ENCODE measurements at places on chromosomes 7 and 10.

DNA sequence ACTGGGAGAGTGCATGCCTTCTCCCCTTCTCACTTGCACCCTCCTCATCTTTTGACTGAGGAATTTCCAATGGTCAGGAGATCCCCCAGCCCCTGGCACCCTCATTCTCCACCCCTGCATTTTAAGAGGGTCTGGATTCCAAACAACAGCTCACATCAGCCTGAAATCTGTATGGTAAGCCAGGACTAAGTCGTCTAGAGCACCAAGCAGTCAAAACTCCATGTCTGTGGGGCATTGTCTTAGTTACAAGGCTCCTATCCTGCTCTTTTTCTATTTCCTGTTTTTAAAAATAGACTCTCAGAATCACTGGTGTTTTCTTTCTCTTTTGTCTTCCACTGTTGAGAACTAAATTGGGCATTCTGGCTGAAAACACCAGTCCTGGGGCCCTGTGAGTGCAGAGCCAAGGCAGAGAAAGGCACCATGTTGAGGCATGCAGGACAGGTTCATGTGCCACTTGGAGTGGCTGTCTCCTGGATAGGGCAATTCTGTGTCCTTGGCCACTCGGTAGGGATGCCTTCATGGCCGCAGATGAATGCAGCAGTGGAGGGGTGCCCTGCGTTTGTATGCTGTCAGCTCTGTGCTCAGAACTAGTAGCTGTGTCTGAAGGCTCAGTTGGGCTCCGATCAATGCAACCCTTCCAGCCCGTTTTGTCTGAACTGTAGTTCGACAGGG, 216.6 kb upstream of the YAE1 start:
- no peak for DNase-seq

DNA sequence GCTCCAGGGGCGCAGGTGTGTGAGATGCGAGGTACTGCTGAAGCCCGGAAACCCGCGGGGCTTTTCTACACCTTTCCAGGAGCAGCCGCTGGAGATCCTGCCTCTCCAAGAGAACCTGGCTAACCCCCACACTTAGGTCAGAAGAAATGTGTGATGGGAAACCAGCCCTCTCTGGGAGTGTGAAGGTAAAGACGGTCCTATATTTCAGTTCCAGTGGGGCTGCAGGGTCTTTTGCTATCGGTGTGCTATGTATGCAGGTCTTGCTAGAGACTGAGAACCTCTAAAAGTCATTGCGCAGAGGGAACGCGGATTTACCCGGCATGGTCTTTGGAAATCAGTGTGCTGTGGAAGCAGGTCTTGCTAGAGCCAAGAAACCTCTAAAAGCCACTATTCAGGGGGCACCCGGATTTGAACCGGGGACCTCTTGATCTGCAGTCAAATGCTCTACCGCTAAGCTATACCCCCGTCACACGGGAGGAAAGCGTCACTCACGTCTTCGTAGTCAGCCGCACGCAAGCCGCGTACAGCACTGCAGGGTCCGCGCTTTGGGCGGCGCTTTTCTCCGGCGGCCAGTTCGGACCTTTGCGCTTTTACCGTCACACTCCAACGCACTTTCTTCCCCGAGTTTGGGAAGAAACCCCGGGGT, 46.0 kb downstream of the ZNF777 start:
- DNase-seq = peak; percentile 68

DNA sequence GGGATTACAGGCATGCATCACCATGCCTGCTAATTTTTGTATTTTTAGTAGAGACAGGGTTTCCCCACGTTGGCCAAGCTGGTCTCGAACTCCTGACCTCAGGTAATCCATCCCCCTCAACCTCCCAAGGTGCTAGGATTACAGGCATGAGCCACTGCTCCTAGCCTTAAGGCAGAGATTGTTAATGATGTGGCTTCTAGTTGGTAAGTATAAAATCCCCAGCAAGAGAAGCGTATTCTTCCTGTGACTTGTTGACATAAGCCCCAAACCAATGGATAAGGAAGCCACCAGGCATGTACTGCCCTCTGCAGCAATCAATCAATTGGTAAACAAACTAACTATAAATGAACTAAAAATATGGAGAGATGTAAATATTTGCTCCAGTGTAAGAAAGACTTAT, 41.2 kb downstream of the REEP3 start:
- DNase-seq = no peak

DNA sequence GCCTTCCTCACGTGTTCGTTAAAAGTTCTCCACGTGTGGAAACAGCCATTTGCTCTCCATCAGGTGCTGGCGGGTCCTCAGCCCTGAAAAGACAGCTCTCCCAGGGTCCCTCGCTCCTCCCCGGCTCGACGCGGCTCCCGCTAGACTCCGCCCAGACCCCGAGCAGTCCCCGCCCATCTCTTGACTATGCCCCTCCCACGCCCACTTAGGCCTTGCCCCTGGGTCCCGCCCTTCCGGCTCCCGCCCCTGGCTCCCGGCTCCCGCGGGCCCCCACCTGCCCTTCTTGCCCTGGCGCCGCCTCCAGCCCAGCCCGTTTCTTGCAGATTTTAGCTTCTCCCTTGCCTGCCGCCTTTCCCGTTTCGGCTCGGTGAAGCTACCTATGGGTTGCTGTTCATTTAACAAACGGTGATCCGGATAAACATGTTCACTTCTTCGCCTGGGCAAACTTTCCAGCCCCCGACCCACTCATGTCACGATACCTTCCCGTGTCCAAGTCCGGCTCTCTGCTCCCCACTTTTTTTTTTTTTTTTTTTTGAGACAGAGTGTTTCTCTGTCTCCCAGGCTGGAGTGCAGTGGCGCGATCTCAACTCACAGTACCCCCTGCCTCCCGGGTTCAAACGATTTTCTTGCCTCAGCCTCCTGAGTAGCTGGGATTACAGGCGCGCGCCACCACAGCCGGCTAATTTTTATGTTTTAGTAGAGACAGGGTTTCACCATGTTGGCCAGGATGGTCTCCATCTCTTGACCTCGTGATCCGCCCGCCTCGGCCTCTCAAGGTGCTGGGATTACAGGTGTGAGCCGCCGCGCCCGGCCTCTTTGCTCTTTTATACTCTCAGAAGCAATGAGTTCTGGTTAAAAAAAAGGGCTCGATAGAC, 830 bp upstream of the ZNF438 start:
- DNase-seq = peak; percentile 96

GRCh38 chr7:47304727-47305719, 276.9 kb downstream of the TNS3 start:
- DNase-seq = no peak

- no peak for DNase-seq
These were observed 65.5 kb downstream of the PYROXD2 start for GRCh38 chr10:98349508-98349922.

GRCh38 chr10:121058082-121058481, 206.9 kb downstream of the WDR11 start:
- DNase-seq = no peak

- DNase-seq = no peak
These were observed 17.4 kb downstream of the KPNA7 start for GRCh38 chr7:99190359-99191009.

GRCh38 chr7:123715198-123715597, 33.6 kb downstream of the WASL start:
- no peak for DNase-seq

GRCh38 chr10:27746397-27747095, 927 bp upstream of the MKX start:
- no peak for DNase-seq

DNA sequence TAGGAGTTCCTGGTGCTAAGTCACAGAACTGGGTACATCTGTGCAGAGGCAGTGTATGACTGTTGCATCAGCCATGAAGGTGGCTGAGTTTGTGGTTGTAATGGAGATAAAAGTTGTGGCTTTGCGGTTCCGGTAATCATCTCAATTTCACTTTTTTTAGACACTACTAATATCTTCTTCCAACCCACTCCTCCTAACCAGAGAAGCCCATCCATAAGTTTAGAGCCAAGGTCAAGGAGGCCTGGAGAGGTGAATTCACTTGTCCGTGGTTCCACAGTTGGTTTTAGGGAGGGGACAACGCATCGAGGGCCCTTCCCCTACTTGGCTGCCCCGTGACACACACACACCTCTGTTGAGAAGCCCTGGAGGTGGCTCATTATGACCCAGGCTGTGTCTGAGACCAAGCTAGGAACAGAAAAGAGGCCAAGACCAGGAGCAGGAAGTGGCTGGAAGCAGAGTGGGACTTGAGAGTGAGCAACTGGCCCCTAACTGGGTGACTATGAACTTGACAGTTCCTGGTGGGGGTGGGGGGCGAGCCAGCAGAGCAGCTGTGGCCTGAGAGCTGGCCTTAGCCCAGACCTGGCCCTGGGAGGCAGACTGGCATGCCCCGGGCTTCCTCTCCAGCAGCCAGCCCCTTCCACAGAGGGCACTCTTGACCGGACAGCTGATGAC, 66.8 kb upstream of the COL13A1 start:
- no peak for DNase-seq

DNA sequence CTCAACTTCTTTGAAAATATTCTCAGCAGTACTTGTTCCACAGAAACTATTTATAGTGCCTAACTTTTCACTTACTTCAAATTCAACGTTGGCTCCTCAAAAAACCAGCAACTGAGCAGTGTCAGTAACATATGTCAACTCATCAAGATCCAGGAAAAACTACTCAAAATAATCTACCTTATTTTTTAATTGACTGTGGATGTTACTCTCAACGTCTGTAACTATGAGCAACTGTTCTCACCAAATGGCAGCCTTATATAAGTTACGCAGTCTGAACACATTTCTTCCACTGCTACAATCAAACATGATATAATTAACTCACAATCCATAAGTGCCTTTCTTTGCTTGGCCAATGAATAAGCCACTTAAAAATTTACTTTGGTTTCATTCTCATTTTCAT, 77.8 kb downstream of the SP8 start:
- no peak for DNase-seq

DNA sequence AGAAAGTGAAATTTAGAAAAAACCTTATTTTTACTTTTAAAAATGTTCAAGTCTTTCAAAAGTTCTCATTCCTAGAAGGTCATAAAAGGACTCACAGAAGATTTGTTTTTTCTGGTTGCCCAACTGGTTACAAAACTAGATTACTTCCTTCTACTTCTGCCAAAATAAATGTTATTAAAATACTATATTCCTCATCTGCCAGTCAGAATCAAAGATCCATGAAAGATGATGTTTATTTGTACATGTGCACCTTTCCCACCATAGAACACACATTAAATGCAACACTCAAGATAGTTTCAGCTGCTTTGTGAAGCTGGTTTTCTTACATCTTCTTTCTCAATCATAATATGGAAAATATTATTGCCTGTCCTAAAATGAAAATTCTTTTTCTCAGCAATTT, 465.4 kb downstream of the ETV1 start:
- no peak for DNase-seq

DNA sequence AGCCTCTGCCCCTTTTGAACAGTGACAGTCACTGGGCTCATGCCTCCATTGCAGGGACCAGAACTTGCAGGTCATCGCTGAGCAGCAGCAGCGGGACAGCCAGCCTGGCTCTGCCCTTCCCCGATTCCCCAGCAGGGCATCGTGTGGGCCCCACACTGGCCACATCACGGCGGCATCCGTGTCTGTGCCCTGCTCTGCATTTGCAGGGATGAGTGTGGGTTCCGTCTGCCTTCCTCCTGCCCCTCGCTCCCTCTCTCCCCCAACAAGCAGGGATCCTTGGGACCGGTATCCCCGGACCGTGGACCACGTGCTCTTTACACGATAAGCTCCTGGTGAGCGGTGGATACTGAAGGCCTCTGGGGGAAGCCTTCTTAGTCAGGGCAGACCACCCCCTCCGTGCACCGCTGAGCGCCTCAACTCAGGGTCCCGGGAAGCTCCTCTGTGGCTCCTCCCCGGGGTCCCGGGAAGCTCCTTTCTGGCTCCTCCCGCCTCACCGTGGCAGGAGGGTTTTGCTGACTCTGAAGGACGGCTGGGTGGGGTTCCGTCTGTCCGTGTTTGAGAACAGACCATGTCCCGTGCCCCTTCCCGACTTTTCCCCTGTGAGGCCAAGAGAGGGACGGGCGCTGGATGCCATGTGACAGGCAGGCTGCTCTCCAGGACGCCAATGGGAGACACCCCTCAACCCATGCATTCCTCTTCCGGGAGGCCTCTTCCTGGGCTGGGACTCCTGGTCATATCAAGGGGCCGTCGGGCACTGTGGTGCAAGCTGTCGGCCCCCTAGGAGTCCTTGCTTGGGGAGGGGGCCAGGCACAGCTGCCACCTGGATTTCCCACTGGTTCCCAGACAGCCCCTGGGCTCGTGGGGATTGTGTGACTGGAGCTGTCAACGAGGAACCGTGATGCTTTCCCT, 23.5 kb upstream of the NKX6-2 start:
- DNase-seq = no peak

DNA sequence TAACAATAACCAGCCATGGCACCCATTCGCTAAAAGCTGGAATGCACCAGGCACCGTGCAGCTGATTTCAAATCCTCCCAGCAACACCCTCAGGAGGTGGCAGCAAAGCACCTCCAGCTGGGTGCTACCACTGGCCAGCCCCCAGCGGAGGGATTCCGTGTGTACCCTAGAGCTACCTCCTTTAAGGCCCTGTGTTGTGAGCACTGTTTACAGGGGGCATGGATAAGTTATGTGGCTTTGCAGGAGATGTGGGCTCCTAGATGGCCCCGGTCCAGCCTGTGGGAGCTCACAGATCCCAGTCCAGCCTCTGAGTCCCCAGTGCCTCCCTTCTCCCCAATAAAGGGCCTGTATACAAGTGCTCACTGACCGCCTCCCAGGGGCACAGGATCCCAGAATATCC, 27.1 kb downstream of the TNRC18 start:
- peak; percentile 76 for DNase-seq

GRCh38 chr7:80387634-80388193, 124.2 kb downstream of the GNAT3 start:
- DNase-seq = no peak

GRCh38 chr10:128633864-128634540, 507.8 kb upstream of the MKI67 start:
- DNase-seq = no peak

GRCh38 chr7:99024066-99024465, 119.8 kb downstream of the SMURF1 start:
- DNase-seq = no peak

DNA sequence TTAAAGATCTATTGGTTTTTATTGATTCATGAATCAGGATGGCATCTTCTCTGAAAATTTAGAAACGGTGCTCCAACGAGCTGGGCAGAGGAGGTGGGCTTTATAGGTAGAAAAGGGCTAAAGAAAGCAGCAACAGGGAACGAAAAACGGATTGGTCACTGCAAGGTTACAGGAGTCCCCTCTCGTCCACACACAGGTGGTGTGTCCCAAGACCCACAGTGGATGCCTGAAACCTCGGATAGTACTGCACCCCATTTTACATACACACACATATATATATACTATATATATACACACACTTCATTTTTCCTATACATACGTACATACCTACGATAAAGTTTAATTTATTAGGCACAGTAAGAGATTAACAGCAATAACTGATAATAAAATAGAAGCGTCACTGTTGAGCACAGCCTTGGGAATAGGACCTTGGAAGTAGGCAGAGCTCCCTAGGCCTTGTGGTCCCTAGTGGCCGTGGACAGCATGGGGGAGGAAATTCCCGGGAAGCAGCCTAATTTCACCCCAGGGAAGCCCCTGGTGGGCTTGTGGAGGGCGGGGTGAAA, 737 bp upstream of the NUB1 start:
- no peak for DNase-seq

- peak; percentile 49 for DNase-seq
These were observed 55.0 kb downstream of the PODXL start for GRCh38 chr7:131501422-131501821.

Measured in CD4-positive, alpha-beta T cell treated with Interleukin-1 beta for 1 hour (primary cell).